ENCODE measurements at places on chromosomes 5 and 9.

GRCh38 chr5:64659289-64659688 lies 31.0 kb upstream of the SHISAL2B start:
- no peak for DNase-seq

- no peak for DNase-seq
Measured at GRCh38 chr9:79001012-79001411, 570.8 kb upstream of the TLE4 start.

DNA sequence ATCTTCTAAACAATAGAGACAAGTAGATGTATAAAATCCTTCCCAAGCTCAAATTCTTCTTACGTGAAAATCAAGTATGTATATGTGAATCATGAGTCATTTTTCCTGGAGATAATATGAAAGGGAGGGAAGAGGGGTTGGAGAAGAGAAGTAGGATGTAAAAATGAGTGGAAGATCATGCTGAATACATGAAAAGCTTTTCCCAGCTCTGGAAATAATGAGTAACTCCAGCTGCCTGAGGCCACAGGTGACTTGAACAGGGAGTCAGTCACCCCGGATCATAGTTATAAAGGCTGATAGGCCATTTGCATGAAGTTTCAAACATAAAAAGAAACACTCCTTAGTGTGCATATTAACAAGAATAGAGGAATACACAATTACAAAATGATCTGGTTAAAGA lies 486.7 kb downstream of the EFNA5 start:
- no peak for DNase-seq

DNA sequence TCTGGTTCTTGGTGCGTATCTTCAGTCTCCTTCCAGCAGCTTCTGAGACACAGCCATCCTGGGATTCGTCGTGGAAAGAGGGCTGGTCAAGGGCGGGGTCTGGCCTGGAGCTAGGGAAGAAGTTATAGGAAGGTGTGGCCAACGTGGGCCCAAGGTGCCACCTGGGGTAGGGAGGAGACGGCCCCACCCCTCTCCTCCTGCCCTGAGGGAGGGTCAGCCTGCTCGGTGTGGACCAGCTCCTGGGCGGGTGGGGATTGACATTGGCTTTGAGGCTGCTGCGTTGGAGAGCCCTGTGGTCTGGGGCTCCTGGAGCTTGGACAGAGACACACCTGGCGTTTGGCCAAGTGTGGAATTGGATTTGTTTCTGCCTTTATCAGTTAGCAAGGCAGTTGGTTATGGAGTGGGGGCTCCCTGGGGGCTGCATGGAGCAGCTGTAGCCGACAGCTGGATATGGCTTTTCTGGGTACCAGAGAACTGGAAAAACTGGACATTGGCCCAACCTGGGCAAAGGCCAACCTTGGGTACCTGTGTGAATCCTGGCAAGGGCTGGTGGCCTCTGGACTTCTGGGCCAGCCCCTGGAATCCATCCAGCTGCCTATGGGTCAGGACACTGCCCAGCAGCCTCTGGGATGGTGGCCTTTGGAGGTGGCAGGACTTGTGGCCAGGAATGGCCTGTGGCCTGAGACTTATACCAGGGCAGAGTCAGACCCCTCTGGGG lies 75.7 kb upstream of the PPP1R26 start:
- no peak for DNase-seq

DNA sequence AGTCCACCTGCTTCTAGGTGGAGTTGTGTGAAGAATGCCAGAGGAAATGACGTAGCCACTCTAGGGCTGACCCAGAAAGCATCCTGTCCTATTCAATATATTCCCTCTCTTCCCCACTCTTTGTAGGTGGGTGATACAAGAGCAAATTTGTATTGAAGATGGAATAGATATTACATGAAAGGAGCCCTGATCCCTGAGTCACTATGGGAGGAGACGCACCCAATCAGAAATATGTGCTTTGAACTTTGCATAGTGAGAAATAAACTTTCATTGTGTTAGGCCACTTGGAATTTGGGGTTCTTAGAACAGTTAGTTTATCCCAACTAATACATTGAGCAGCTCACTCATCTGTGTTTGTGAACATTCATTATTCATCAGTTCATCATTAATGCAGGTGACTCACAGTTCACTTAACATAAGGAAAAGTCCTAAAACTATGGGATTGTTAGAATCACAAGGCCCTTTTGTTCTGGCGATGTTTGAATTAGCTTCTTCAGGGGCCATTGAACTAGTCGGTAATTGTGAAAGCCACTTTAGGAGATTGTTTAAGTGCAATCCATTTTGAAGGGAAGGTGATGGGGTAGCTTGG lies 26.9 kb upstream of the NTRK2 start:
- no peak for DNase-seq

DNA sequence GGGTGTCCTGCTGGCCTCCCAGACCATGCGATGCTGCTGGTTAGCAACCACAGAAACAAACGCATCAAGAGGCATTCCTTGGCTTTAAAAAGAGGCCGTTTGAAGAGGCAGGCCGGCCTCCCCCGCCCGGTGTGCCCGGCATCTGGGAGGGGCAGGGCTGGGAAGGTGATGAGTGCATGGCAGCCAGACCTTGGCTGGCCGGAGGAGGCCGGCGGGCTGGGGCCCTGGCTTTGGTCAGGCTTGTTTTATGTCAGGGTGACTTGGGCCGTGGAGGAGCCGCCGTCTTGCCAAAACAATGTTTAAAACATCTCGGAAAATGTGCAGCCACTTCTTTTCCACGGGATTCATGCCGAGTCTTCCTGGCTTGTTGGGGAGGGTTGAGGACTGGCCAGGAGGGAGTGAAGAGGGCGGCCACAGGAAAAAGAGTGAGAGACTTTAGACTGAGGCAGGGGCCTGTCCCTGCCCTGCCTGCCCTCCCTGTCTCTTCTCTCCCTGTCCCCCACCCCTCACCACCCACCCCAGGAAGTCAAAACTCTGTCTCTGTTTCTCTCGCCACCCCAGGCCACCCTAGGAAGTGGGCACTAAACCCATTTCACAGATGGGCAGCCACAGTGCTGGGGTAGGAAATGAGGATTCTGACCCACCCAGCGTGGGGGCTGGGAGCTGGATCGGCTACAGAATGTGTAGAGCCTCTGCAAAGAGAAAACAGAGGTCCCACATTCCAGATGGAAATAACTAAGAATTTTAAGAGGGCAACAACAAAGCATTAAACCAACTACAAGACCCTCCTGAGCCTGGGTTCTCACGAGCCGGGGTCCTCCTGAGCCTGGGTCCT lies 143.0 kb downstream of the RXRA start:
- DNase-seq, result no peak

GRCh38 chr5:148639081-148639480 lies 15.2 kb downstream of the HTR4 start:
- peak; percentile 89 for DNase-seq

DNA sequence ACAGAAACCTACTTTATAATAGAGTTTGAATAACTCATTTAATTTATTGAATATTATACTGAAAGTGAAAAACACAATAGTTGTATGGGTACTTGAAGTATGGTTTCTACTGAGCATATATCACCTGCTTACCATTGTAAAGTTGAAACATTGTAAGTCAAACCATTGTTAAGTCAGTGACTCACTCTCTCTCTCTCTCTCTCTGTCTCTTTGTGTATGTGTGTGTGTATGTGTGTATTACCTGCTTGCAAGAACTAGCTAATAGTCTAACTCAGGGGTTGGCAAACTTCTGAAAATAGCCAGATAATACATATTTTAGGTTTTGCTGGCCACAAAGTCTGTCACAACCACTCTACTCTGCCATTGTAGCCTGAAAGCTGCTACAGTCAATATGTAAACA lies 564.3 kb upstream of the ZNF608 start:
- DNase-seq, result no peak

GRCh38 chr5:139763930-139764791 lies 31.4 kb upstream of the PSD2 start:
- DNase-seq, result no peak

DNA sequence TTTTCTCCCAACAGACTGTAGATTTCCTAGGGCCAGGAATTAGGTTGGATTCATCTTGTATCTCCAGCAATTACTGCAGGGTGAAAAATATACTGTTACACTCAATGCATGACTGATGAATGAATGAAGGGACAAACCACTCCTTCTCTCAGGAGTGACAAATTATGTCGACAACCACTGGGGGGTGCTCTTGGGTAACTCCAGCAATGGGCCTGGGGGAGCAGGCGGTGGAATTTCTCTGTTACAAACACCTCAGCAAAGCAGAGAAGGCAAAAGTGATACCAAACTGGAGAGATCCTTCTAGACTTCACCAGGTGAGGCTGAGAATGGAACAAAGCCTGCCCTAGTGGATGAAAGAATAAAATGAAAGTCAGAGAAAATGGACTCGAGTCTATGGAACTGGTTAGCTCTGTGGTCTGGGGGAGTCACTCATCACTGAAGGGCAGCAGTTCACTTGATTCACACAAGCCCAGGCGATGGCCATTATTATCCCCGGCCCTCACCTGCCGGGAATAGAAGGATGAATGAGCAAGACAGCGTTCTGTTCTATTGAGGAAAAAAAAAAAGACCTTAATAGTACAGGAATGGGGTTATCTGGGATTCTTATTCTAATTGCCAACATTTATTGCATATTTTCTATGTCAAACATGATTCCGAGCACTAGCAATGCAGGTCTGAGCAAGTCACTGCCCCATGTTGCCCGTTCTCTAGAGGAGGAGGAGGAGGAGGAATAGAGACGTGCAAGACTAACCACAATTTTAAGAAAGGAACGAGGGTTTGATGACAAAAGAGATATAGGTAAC lies 341.1 kb downstream of the ASTN2 start:
- peak; percentile 49 for DNase-seq

GRCh38 chr5:23740029-23740428 lies 232.6 kb downstream of the PRDM9 start:
- no peak for DNase-seq

DNA sequence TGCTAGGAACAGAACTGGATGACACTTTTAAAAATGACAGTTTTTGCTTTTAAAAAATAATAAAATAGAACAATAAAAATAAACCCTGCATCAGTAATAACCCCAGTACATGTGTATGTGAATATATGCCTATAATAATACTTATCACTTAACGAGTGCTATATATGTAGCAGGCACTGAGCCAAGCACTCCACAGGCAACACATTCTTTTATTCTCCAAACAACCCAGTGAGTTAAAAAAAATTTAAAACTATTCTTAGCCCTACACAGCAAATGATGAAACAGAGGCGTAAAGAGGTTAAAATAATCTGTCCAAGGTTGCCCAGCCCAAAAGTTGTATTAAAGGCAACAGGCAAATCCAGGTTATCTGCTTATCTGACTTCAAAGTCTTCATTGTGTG lies 124.5 kb upstream of the SMIM23 start:
- DNase-seq, result no peak

GRCh38 chr9:109098960-109099308 lies 20.8 kb downstream of the TMEM245 start:
- no peak for DNase-seq

Data from hematopoietic multipotent progenitor cell treated with erythropoietin and hydrocortisone succinate and interleukin-3 and kit ligand, for 4 days (in vitro differentiated cells).